ENCODE measurements at places on chromosomes 11 and 22. TPM values are rescaled to one million over a fixed set of nuclear protein-coding genes. Genes with fewer than 3 reads are reported as not detected.

USH1C gene
- 0.78 TPM for total RNA-seq

SAA4 gene
- not detected for total RNA-seq

KRTAP5-2 gene
- total RNA-seq, result not detected

CCDC15 gene
- 0.24 TPM for total RNA-seq

P4HA3 gene
- not detected for total RNA-seq

LUZP2 gene
- not detected for total RNA-seq

GRCh38 chr22:38346506-38346905 is 29.3 kb upstream of the CSNK1E start:
- no peak for DNase-seq

- DNase-seq, result no peak
Measured at GRCh38 chr22:26658671-26659478, 1.5 kb downstream of the MIAT start.

GRCh38 chr11:36271794-36272407 is 17.3 kb downstream of the COMMD9 start:
- no peak for DNase-seq

DNA sequence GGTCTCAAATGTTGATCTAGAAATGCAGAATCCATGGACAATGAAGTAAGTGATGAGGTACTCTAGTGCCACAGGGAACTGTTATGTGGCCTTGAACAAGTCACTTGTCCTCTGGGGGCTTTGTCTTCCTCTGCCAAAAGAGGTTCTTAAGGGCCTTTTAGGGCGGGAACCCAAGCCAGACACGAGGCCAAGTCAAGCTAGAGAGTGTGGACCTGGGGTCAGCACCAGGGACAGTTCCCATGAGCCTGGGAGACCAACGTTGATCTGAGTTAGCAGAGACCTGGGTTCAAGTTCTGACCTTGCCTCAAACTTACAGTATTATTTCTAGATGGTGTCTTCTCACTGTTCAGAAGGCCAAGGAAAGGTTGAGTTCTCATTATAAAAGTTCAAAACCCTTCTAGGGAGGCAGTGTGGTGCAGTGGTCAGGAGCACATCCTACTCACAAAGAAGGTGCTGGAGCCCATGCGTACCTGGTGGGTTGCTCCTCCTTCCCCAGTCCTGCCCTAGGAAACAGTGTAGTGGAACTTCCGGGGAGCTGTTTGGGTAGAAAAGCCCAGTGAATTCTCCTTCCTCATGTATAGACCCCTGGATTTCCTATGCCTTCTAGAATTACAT is 121.5 kb downstream of the CHST1 start:
- no peak for DNase-seq

Measured in Right ventricle myocardium superior (tissue), 1 donor.